ENCODE measurements at places on chromosomes 11 and 22. TPM values are rescaled to one million over a fixed set of nuclear protein-coding genes. Genes with fewer than 3 reads are reported as not detected.

Gene FAM180B
- total RNA-seq: not detected

Gene MALAT1
- total RNA-seq: 83.9 TPM

Gene FOSL1
- total RNA-seq: 144 TPM

Gene MFRP
- not detected for total RNA-seq

Gene IGSF22
- not detected for total RNA-seq

Gene CHRDL2
- 4.6 TPM for total RNA-seq

Gene GAS2
- total RNA-seq: 0.95 TPM

Gene MFNG
- 2.2 TPM for total RNA-seq

Gene NCF4
- total RNA-seq: not detected

Gene CTTN
- total RNA-seq: 227 TPM

Gene MOGAT2
- total RNA-seq: not detected

Gene DKK3
- 16.2 TPM for total RNA-seq

Gene CALCA
- 0.35 TPM for total RNA-seq

Gene NLRP10
- total RNA-seq: not detected

Gene TUB
- total RNA-seq: 7.9 TPM

Gene POU2AF3
- total RNA-seq: 1.2 TPM

Gene TIGD3
- 0.77 TPM for total RNA-seq

Gene SLC16A8
- total RNA-seq: not detected

Gene TMEM225
- not detected for total RNA-seq

Gene APLNR
- total RNA-seq: not detected

Gene THY1
- 14.4 TPM for total RNA-seq

Gene OR52I1
- not detected for total RNA-seq

Gene CARD18
- not detected for total RNA-seq

Gene CCDC89
- not detected for total RNA-seq

Gene PIK3IP1
- total RNA-seq: 0.82 TPM

Gene FOXRED1
- 24.4 TPM for total RNA-seq

Gene OR8A1
- total RNA-seq: not detected

Gene OR2AT4
- not detected for total RNA-seq

Gene TANGO2
- total RNA-seq: 15.6 TPM

Gene APOA4
- not detected for total RNA-seq

Gene SYTL2
- total RNA-seq: 11.0 TPM

Gene MPPED1
- total RNA-seq: not detected

Gene B3GAT1
- not detected for total RNA-seq

All from A549 treated with ZK216348 at 1 μM for 4 hours (cell line).